Stimulated activated CD4-positive, alpha-beta T cell treated with anti-CD3 and anti-CD28 coated beads, Interleukin-4, amount 100 ng/mL, for 4 hours (primary cell): ENCODE measurements at places on chromosomes 4 and X.

- DNase-seq, result no peak
These were observed 78.2 kb downstream of the ZNF827 start for GRCh38 chr4:145860446-145860845.

- no peak for DNase-seq
These were observed 1678.3 kb downstream of the PCDH19 start for GRCh38 chrX:98731821-98732220.

DNA sequence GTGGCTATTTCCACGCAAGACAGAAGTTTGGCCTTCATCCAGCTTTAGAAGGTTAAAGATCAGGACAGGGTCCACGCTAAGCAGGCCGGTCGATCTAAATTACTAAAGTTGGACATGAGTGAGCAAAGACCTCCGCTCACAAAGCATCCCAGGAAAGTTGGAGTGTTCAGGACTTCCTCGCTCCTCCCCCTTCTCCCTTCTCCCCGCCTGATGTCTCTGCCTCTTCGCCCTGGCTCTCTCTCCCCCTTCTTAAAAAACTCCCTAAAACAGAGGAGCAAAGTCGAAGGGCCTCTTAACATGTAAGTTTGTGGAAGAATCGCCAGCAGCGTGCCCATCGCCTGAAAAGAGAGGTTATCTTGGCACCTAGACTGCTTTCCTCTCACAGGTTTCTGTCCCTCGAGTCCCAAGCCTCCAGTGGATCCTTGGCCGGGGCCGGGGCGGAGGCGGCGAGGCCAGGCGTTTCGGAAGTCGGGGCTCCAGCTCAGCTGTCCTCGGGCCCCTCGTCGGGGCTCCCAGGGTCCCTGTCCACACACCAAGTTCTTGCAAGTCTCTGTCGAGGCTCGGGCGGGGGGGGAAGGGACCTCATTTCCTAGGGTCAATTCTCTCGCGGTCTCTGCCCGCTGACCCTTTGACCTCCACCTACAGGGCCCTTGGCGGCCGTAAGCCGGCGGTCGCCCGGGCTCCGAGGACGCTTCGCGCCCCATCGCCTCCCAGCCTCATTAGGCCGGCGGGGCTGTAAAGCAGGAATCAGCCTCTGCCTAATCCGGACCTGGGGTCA, 7.6 kb downstream of the ZIC3 start:
- DNase-seq, result no peak

DNA sequence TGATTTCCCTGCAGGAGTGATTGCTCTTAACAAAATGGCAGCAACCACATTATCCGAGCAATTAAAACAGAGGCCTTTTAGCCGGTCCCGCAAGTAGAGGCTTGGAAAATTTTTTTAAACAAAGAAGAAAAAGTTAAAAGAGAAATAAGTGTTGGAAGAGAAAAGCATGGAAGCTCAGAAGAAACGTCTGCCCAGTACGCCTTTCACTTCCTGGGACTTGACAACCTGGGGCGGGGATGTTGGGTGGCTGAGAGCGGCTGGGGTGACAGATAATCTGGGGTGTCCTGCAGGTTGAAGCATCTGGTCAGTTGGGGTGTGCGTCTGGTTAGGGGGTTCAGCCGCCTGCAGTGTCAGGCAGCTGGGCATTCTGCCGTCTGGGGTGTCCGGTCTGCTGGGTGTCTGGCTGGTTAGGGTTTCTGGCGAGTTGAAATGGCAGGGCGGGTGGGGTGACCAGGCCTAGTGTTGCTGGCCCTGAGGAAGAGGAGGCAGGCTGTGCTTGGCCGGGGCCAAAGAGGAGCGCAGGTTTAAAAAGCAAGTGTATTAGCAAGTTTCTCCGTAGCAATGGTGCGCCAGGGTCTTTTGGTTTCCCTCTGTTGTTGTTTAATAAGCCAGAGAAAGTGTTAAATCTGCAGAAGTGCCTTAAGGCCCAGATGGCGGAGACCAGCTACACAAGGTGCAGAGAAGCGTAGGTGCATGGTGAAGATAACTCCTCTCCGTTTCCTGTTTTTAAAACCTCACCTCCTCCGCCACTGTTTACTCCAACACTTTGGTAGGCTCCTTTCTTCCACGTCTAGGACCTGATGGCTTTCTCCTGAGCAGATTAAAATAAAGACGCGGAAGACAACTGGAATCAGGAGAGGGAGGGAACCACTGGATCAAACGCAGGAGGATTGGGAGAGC, 5.6 kb downstream of the HAND2 start:
- DNase-seq, result no peak

DNA sequence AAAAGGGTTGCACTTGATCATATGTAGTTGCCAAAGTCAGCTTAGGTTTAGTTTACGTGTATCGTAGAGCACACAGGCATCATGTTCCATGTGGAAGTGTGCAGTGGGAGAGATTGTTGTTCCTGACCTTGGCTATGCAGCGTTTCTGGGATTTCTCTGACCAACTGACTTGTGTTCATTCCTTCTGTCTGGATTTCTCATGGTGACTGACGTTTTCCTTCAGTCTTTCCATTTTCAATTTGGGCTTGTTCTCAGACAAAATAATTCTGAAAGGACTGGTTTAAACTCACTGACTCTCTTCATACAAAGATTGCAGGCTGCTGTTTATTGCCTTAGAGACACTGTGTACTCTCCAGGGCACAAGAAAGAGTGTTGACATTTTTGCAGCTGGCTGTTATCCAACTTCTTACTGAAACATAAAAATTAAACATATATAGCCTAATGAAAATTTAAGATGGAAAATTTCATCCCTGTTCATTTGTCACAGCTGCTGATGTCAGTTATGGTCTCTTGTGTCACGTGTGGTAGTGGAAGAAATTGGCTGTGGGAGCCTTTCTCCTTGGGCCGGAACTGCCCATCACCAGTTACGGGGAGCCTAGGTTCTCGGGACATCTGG, 95.4 kb downstream of the TNIP2 start:
- DNase-seq, result no peak

DNA sequence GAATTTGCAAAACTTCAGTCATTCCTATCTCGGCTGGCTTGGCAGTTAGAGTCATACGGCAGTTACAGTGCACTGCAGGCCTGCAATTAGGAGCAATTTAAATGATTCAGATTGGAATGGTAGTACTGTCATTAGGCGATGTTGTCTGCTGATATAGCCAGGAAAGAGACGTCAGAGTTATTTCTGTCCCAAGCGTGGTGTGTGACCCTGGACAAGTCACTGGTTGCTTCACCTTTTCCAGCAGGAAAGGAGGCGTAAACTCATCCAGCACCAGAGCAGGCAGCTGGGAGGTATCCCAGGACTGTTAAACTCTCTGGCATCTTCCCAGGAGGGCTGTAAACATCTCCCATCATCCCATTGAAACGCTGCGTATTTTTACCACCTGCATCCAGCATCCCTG, 836 bp upstream of the LNX1 start:
- no peak for DNase-seq

DNA sequence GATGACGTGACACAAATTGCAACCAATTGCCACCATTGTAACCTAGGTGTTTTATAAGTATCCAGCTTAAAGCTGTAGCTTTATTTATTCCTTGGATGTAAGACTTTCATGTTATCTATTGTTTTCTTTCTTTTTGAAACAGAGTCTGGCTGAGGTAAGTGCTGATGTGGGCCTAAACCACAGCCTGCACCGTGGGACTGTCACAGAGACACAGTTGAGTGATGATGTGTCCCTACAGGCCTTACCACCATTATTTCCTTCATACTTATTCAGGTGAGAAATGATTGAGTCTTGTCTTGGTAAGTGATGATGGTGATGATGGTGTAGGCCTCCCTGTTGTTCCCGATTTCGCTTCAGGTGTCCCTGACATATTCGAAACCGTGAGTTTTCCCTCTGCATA, 8.3 kb downstream of the ATXN3L start:
- DNase-seq, result no peak

DNA sequence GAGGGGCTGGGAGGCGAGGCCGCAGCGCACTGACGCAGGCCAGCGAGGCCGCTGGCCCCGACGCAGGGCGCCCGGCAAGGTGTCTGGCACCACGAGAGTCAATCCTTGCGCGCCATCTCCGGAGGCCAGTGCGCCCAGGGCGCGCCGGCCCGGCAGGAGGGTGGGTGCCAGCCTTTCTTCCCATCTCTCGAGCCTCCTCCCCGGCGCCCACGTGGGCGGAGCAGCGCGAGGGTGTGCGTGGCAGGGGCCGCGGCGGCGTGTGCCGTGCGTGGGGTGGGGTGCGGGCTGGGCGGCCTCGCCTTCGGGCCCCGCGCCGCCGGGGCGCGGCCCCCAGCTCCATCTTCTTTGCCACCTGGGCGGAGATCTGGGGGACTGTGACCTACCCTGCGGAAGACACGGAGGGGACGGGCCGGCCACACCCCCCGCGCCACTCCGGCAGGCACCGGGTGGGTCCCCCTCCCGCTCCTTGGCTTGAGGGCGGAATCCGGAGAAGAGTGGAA, 877 bp downstream of the JAKMIP1 start:
- no peak for DNase-seq

GRCh38 chr4:189823591-189823990, 117.1 kb upstream of the FRG1 start:
- DNase-seq, result no peak

- DNase-seq, result no peak
These were observed 47.2 kb downstream of the SLC34A2 start for GRCh38 chr4:25702848-25703247.

GRCh38 chr4:183878251-183878970, 26.7 kb upstream of the STOX2 start:
- DNase-seq, result no peak

DNA sequence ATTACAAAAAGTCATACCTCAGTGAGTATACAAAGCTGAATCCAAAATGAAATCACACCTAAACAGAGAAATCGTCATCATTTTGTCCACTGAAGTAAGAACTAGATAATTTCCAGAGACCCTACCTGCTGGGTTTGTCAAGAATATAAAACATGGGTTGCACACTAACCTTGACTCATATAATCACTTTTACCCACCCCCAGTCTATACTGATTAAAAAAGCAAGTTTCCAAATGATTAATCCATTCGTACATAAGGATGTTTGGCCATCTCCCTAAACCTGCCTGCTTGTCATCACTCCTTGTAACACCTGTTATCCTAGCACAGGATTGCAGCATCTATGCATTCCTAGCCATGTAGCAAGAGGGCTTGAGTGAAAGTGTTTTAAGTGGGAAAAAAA, 4.7 kb downstream of the RAP2C start:
- no peak for DNase-seq

- peak; percentile 8 for DNase-seq
These were observed 663 bp downstream of the CXorf38 start for GRCh38 chrX:40646489-40647306.

DNA sequence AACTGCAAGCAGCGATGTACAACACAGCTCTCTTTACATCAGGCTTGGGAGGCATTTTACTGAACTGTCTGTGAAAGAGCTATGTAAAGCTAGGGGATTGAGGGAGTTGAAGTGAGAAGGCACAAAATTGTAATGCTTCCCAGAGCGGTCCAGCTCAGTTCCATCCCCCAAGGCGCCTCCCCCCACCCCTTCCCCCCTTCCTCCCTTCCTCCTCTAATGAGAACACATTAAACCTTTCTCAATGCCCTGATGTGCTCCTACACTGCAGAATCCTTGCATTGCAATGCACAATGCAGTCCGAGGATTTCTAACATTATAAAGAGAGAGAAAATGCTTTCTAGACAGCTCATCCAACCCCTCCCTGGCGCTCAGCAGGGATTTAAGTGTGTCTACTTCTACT, 73.9 kb downstream of the CXXC4 start:
- no peak for DNase-seq

DNA sequence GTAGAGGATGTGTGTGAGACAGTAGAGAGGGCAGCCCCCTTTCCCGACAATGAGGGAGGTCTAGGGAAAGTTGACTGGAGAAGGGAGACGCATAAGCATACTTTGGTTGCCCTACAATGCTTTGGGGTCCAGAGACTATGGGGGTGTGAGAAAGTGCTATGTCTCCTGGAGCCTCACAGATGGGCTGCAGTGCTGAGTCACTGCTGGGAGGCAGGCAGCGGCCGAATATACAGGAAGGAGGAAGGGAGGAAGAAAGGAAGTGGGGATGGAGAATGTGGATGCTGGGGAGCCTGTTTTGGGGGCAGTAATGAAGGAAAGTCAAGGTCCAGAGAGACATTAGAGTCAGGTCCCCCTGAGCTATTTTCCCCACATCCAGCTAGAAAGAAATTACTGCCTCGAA, 12.7 kb downstream of the DRP2 start:
- DNase-seq, result no peak

DNA sequence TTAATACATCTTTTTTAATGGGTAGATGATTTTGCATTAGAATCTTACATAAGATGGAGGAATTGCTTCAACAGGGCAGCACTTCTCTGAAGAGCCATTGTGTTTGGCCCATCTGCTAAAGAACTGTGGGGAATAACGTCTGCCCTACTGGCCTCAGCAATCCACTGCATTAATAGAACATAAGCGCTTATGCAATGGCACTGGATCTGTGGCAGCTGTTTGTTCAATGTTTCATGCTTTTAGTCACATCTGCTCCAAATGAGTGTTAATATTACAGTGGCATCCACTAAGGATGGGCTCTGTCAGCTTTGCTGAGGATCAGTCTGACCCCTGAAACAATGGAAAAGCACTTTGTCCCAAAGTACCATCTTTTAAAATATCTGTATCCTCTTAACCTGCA, 279.0 kb upstream of the GK2 start:
- no peak for DNase-seq

- peak; percentile 81 for DNase-seq
These were observed at the start of gene ZNF280C for GRCh38 chrX:130268449-130269170. Gene ZNF280C (minus strand): TSS chrX:130268899. CDS start chrX:130260449, 8,450 bp downstream.

GRCh38 chr4:145792429-145792828, 112.5 kb downstream of the C4orf51 start:
- no peak for DNase-seq

DNA sequence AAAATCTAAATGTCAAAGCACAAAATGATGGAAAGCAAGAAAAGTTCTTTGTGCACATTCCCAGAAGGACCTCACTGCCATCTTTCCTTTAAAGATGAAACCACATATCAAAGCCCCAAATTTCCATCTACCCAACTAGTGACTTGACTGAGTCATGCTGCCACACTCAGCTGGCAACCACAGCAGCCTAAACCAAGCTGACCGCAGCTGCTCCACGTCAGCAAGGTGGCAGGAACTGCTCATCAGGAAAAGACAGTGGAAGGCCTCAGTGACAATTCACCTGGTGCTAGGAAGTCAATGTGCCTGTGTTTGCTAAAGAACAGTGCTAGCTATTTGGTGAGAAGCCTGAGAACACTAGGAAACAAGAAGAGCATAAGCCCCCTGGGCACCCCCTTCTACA, 26.1 kb downstream of the ACOX3 start:
- DNase-seq, result no peak

DNA sequence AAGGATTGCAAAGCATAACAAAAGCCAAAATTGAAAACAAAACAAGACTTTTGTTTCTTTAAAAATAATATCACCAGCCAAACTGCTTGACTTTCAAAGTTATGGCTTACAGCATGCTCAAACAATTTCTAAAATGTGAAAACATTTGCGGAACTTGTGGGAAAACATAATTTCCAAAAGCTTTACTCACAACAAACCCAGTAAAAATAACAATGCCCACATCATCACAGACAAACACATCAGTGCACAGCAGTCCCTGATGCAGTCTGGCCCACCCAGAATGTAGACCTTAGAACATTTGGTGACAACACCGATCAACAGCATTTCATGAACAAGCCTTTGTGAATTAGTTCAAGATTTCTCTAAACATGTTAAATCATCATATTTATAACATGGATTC, 98.9 kb downstream of the ARHGAP6 start:
- DNase-seq, result no peak

- DNase-seq, result no peak
These were observed 40.2 kb downstream of the KDM5C start for GRCh38 chrX:53184836-53185235.

- DNase-seq, result no peak
These were observed 15.5 kb upstream of the SGMS2 start for GRCh38 chr4:107809210-107809609.
